ENCODE measurements at places on chromosomes 16 and 17.
A peak's percentile ranks its signal among the peaks of the same experiment; 100 is the strongest.

GRCh38 chr17:79851461-79851817 lies 12.2 kb upstream of the CBX4 start:
- no peak for DNase-seq

DNA sequence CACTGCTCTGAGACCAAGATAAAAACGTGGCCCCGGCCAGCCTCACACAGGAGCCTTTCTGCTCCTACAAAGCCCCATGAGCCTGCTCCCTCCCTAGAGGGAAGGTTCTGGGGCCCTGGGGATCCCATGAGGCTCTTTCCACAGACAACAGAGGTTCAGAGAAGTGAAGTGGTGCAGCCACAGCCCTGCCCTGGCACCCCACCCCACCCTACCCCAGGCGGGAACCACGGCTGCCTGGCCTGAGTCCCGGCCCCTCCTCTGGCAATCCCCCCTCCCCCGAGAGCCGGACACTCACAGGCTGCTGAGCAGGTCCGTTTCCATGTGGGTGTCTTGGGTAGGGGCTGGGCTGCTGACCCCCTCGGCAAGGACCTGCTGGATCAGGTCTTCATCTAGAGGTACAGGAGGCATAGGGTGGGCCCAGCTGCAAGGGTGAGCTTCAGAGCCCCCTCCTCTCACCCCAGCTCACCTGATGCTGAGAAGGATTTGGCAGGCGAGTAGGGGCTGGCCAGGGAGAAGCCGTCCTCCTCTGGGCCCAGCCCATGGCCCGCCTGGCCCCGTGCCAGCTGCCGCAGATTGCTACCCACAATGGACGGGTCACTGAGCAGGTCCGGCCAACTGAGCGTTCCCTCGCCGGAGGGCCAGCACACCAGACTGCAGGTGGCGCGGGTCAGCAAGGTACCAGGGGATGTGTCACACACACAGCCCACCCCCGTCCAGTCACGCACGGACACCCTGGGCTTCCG lies 38.7 kb downstream of the PKD1 start:
- DNase-seq, result no peak

DNA sequence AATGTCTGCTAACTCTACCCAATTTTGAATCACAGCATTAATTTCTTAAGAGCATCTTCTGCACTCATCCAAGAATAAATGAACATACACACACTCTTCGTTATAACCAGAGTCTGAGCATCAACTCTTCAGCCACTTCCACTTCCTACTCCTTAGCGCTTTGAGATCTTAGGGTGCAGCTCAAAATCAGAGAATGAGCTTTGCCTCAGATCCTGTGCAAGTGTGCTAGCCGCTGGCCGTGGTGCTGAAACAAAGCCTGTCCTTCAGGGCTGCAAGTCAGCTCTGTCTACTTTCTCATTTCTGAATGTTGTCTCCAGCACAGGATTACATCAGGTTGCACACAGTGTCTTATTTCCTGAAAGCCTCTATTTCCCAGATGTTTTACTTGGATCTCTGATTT lies 165.4 kb downstream of the AIPL1 start:
- peak; percentile 52 for DNase-seq

GRCh38 chr17:82490512-82491195 lies 28.9 kb upstream of the FOXK2 start:
- no peak for DNase-seq

GRCh38 chr17:50018909-50019308 lies 23.9 kb upstream of the DLX3 start:
- no peak for DNase-seq

- no peak for DNase-seq
Observed at GRCh38 chr16:2915196-2915929, 3.6 kb downstream of the FLYWCH1 start.

DNA sequence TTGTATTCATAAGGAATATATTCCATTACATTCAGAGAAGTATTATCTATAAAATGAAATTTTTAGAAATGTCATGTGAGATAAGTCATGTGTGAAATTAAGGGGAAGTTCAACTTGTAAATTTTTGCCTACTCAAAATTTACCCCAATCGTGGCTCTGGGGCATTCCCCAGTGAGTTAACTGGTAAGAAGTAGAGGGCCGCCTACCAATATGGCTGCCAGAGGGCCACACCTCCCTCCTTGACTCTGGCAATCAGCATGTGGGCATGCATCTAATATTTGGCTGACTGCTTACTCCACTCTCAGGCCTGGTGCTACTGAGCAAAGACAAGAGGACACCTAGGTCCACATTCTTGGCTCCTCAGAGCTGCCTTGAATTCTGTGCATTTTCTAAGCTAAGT lies 39.7 kb upstream of the CNTNAP4 start:
- no peak for DNase-seq

- no peak for DNase-seq
Observed at GRCh38 chr16:30565526-30565925, 6.0 kb downstream of the ZNF688 start.

GRCh38 chr17:13510062-13510461 lies 91.7 kb downstream of the HS3ST3A1 start:
- DNase-seq, result no peak

DNA sequence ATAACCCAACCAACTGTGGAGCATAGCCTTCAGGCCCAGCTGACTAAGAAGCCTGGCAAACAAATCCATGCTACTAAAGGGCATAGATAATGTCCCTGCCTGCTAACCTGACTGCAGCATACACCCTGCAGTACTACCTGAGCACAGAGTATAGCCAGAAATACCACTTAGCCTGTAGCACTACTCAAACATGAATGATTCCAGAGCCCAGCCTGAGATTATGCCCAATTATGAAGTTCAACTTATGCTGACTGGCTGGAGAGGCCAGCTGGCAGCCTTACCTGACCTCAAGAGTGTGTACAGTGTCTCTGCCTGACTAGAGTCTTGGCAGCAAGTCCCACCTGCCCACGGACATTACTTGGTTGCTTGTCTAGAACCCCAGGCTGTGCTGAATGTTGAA lies 1265.3 kb downstream of the CDH11 start:
- no peak for DNase-seq
